ENCODE measurements at places on chromosomes 16 and 17.

- no peak for DNase-seq
Observed at GRCh38 chr16:89244754-89245153, 27.3 kb downstream of the ZNF778 start.

DNA sequence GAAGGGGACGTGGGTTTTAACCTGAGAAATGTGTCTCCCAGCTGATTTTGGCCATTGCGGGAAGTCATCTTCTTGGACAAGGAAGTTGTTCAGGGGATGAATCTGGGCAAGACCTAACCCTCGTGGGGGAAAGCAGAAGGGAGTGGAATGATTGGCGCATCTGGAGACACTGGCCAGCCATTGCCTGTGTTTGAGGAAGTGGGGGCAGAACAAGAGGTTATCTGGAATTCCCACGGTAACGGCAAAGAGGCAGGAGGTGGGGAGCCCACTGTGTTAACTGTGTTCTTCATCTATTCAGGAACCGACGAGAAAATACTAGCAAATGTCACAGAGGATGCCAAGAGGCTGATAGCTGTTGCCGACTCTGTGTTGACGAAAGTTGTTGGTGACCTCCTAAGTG, 66.9 kb downstream of the RNF213 start:
- no peak for DNase-seq

- DNase-seq: no peak
Observed at GRCh38 chr17:43733956-43734355, 24.6 kb downstream of the SOST start.

DNA sequence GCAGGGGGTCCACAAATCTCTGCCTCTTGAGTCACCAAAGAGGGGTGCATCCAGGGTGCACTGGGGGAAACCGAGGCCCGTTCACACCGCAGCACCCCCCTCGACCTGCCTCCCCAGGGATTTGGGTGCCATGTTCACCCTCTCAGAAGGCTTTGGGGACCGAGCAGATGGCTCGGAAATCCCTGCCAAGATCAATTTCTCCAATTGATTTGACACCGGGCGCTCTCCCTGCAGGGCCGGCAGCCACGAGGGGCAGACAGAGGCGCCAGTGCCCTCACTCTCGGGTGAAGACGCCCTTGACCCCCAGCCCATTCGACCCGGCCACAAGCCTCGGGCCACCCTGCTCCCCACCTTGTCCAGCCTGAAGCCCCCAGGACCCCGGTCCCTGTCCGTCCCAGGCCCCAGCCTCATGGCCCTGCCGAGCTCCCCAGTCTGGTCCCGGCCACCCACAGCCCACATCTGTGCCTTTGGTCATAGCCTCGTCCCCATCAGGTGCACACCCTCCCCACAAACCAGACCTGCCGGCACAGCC, 9.3 kb downstream of the SSTR5 start:
- no peak for DNase-seq

DNA sequence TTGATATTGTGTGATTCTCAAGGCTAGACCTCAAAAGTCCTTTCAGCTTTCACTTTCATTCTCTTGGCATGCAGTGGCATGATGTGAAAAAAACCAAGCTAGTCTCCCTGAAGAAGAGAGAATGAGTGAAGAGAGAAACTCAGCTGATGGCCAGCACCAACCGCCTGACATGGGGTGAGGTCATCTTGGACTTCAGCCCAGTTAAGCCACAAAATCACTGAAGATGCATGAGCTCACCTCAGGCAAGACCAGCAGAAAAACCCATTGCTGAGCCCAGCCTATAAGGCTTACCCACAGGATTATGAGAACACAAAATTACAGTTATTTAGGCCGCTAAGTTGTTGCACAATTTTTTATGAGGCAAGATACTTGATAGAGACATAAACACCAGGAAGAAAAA, 496.5 kb downstream of the TOX3 start:
- no peak for DNase-seq

DNA sequence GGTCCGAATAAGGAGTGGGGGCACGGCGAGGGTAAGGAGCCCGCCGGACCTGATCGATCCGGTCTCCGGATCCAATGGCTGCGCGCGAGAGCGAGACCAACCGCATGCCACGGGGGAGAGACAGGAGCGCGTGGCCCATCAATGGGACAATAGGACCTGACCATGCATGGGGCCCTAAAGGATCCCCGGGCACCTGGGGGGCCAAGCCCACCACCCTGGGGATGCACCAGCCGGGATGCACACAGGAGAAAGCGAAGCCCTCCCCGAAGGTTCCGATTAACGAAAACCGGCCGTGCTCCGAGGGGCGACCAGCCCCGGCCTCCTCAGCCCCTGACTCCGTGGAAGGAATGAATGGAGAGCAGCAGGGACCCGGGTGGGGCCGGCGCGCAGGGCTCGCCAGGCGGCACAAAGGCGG, 525 bp downstream of the JPT1 start:
- no peak for DNase-seq

- no peak for DNase-seq
Observed at GRCh38 chr17:13825526-13826040, 223.9 kb upstream of the HS3ST3A1 start.

- no peak for DNase-seq
Observed at GRCh38 chr17:18160128-18160856, 23.3 kb upstream of the ALKBH5 start.

DNA sequence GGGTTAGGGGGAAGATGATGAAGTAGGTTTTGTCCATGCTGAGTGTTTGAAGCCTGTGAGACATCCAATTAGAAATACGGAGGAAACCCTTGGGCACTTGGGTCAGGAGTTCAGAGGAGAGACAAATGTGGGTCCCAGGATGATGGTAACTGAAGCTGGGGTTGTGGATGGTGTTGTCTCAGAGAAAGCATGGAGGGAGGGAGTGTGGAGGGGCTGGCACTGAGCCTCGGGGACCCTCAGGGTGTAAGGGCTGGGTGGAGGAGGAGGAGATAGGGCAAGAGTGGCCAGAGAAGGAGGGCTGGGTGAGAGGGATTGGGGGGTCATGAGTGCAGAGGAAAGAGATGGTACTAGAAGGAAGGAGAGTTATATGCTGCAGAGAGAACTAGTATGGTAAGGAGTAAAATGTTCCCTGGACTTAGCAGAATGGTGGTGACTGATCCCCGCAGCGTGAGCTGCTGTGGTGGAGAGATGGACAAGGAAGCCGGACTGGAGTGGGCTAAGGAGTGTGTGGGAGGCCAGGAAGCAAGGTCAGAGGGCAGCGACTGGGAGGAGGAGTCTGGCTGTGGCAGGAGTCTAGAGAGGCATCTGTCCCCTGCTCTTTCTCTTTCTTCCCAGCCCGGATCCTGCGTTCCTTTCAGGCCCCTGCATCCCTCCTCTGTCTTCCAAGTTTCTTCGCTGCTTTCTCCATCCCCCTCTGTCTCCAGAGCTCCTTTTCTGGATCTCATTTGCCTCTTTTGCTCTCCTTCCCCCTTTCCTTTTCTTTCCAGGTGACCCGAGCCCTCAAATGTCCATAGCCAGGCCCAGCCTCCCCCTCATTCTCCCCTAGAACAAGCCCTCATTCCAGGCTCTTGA, 3.9 kb upstream of the COL1A1 start:
- no peak for DNase-seq

DNA sequence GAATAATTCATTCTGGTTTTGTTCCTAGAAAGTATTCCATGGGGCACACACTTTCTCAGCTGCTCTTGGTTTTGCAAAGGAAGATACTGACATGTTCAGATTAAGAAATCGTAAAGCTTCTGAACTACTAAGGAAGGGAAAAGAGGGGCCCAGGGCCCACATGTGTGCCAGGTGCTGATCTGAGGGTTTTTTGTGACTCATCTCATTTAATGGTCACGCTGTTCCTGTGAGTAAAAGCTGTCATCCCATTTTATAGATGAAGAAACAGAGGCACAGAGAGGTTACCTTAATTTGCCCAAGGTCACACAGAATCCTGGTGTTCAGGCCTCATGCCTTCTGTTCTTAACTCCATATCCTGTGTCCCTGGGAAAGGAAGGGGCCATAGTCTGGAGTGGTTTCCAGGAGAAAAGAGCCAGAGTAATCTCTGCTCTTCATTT, 113.2 kb downstream of the MSI2 start:
- no peak for DNase-seq

DNA sequence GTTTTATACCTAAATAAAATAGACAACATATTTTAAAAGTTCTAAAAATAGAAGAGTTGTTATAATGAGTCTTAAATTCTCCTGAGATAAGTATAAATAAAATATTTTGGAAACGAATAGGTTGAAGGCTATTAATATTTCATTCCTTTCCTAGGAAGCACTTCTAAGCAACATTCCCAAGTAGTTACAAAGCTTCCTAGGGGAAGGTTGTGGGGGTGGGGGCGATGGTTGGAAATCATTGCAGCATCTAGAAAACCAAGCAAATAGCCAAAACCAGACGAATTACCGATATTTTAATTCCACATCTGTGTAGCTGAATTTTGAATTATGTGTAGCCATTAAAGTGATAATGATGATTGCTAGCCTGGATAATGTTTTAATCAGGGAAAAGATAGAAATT, 26.9 kb downstream of the PTRH2 start:
- DNase-seq: no peak

DNA sequence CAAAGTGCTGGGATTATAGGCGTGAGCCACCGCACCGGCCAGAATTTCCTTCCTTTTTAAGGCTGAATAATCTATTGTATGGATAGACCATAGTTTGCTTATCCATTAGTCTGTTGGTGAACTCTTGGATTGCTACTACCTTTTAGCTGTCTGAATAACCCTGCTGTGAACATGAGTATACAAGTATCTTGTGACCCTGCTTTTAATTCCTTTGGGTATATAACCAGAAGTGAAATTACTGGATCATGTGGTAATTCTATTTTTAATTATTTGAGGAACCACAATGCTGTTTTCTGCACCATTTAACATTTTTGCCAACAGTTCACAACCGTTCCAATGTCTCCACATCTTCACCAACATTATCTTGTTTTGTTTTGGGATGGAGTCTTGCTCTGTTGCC, 4.6 kb upstream of the OTOA start:
- DNase-seq: no peak

DNA sequence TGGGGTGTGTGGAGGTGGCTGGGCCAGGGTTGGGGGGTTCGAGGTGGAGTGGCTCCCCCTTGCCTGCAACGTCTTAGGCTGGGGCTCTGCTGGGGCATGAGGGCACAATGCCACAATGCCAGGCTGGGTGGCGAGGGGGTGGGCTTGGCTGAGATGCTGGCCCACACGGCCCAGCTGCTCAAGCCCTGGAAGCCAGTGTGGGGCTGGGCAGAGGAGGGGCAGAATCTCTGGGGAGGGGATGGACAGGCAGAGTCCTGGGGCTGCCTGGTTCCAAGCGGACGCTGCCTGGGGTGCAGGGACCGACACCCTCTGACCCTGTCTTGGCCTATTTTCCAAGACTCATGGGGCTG, 37.5 kb upstream of the SSTR5 start:
- DNase-seq: no peak

DNA sequence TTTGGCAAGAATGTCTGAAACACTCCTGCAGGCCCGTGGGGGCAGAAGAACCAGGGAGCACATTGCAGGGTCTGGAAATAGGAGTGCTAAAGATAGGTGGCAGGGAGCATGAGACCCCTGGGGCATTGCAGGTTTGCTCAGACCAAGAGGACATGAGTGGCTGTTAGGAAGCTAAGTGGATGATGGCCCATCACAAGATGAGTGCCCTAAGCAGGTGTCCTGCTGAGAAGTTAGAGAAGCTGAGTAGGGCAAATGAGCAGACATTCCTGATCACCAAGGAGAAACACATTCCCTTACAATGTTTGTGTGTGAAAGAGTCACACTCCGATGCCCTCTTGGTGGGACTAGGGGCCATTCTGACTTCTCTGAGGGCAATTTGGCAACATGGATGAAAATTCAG, 9.9 kb downstream of the MLYCD start:
- no peak for DNase-seq

DNA sequence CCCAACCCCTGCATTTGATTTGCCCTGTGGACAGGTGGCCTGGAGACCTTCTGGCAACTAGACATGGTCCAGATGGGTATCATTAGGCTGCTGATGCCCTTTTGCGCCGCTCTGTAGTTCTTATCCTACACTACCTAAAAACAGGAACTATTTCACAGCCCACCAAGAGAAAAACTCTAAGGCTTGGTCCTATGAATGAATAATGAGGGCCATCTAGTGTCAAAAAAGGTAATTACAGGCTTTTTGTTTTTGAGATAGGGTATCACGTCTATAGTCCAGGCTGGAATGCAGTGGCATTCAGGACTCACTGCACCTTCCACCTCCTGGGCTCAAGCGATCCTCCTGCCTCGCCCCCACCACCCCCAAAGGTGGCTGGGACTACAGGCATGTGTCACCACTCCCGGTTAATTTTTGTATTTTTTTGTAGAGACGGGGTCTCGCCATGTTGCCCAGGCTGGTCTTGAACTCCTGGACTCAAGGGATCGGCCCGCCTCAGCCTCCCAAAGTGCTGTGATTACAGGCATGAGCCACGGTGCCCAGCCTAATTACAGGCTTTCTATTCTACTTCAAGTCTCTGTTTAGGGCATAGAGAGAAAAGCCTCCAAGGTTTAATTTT, 20.9 kb downstream of the COIL start:
- peak; percentile 58 for DNase-seq

- no peak for DNase-seq
Observed at GRCh38 chr17:42760652-42761581, at the start of gene RAMP2. RAMP2 (plus strand) TSS chr17:42761227; CDS start chr17:42761262, 35 bp downstream.

- DNase-seq: peak; percentile 40
Observed at GRCh38 chr17:42928714-42929496, 28.3 kb downstream of the G6PC1 start.

GRCh38 chr17:56914581-56915273, 878 bp upstream of the TRIM25 start:
- no peak for DNase-seq

DNA sequence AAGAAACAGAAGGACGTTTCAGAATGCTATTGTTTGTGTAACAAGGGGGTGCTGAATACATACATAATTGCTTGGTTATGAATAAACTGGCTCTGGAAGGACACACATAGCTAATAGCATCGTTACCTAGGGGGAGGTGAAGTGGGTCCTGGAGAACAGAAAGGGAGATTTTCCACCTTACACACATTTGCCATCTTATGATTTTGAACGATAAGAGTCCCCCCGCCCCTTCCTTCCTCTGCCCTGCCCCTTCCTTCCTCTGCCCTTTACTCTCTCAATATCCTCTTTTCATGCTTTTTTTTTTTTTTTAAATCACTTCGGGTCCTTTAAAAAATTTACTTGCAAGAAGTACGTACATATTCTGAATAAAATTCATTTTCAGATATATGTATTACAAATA, 902 bp upstream of the DHRS7B start:
- DNase-seq: no peak

DNA sequence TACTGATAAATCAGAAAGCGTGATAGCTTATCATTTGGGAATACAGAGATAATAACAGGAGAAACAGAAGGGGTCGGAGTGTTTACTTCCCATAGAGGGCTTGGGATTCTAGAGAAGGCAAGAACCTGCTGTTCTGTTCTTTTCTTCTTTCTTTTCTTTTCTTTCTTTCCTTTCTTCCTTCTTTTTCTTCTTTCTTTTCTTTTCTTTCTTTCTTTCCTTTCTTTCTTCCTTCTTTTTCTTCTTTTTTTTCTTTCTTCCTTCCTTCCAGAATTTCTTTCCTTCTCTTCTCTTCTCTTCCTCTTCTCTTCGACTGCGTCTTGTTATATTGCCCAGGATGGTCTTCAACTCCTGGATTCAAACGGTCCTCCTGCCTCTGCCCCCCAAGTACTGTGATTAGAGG, 18.3 kb downstream of the CNEP1R1 start:
- no peak for DNase-seq
